ENCODE measurements at places on chromosomes 5 and 9. TPM values are rescaled to one million over a fixed set of nuclear protein-coding genes. Genes with fewer than 3 reads are reported as not detected.

Gene CCL19
- total RNA-seq = not detected

Gene NIPAL4
- not detected for total RNA-seq

Gene OR1L6
- not detected for total RNA-seq

Gene TAF11L10
- not detected for total RNA-seq

Gene HAVCR1
- total RNA-seq = not detected

Gene CAMK4
- total RNA-seq = 8.2 TPM

Gene RNF180
- total RNA-seq = 5.6 TPM

Gene CDKN2B
- total RNA-seq = 2.3 TPM

Gene HMGCS1
- total RNA-seq = 149 TPM

Gene OCLN
- total RNA-seq = 18.2 TPM

Gene RETREG1
- not detected for total RNA-seq

Gene CARD9
- total RNA-seq = 0.71 TPM

Gene WNT8A
- not detected for total RNA-seq

Gene FLT4
- total RNA-seq = 66.5 TPM

Gene PCDHAC2
- 1.00 TPM for total RNA-seq

Gene SEMA4D
- total RNA-seq = 15.7 TPM

Gene LRRC14B
- not detected for total RNA-seq

Gene C6
- total RNA-seq = not detected

Gene ABLIM3
- total RNA-seq = 42.1 TPM

Gene TXN
- 280 TPM for total RNA-seq

Gene SYK
- not detected for total RNA-seq

Gene OBP2B
- total RNA-seq = not detected

Gene SHISAL2B
- total RNA-seq = not detected

Gene ZNF618
- total RNA-seq = 60.6 TPM

Gene SPINK9
- total RNA-seq = not detected

Measured in endothelial cell of umbilical vein (primary cell).